ENCODE measurements at places on chromosomes 3 and 15.

GRCh38 chr3:156488767-156489166, 66.2 kb downstream of the SSR3 start:
- DNase-seq, result no peak

GRCh38 chr15:100705065-100705464, 102.7 kb downstream of the ASB7 start:
- peak; percentile 11 for DNase-seq

GRCh38 chr15:39852250-39852649, 67.8 kb downstream of the GPR176 start:
- no peak for DNase-seq

DNA sequence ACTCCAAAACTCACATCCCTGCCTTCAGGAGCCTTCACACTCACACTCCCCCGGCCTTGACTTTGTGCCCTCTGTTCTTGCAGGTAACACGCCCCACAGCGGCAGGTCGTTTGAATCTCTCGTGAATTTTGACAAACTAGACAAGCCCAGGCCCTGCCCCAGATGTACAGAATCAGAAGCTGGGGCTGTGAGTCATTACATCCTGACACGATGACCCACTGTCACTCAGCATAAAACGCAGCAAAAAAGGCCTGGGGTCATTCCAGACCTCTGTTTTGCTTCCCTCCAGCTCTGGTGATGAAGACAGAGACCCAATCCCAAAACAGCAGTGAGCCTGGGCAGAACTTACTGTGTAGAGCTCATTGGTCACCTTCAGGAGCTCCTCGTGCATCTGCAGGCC, 116.4 kb upstream of the RAD18 start:
- no peak for DNase-seq

- no peak for DNase-seq
Measured at GRCh38 chr3:52671676-52672075, 14.0 kb downstream of the PBRM1 start.

- no peak for DNase-seq
Measured at GRCh38 chr3:62416144-62416543, 42.8 kb upstream of the FEZF2 start.

DNA sequence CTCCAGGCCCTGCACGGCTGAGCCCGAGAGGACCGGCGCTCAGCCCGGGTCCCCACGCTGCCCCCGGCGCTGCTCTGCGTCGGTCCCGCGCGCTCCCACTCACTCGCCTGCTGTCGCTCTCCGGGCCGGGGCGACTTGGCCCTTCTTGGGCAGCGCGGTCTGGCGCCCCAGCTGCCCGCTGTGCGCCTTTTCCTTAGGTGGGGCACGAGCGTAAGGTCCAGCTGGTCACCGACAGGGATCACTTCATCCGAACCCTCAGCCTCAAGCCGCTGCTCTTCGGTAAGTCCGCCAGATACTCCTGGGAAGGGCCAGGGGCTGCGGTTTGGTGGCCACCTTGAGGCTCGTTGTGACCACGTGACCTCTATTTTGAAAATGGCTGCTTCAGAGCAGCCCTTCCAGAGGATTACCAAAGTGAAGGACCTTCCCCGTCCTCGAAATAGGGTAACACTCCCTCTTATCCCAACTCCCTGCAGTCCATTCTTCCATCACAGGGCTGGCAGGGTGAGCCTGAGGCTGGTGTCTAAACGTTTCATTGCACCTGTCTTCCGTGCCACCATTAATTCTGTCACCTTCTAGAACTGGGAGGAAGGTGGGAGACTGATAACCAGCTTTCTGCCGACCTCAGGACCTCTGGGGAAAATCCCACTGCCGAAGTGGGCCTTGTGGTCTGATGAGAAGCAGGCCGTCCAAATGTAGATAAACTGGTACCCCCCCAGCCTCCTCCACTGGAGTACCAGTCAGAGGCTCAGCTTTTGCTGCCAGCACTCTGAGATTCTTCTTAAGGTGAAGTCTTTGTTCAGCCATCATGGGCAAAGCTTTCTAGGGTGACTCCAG, 812 bp downstream of the P4HTM start:
- DNase-seq, result no peak

DNA sequence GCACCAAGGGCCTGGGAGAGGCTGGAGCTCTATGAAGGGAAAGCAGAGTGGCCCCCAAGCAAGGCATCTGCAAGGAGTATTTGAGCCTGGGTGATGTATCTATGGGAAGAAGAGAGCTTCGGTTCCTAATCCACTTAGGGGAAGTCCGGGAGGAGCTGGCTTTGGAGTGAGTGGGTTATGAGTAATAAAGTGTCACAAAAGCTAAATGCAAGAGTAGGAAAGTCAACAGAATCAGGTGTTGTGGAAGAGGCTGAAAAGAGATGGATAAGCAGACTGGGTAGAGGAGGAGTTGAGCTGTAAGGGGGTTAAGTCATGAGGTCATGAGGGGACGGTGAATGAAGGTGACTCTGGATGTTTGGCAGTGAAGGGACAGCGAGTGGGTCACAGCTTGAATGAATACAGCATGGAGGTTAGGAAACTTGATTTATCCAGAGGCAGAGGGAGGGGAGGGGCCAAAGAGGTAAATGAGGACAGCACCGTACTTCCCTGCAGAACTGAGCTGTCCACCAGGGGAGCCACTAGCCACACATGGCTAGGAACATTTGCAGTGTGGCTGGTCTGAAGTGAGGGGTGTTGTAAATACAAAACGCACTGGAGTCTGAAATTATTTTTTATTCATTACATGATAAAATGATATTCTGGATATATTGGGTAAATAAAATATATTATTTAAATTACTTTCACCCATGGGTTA, 83.3 kb downstream of the ADCY5 start:
- DNase-seq, result no peak

DNA sequence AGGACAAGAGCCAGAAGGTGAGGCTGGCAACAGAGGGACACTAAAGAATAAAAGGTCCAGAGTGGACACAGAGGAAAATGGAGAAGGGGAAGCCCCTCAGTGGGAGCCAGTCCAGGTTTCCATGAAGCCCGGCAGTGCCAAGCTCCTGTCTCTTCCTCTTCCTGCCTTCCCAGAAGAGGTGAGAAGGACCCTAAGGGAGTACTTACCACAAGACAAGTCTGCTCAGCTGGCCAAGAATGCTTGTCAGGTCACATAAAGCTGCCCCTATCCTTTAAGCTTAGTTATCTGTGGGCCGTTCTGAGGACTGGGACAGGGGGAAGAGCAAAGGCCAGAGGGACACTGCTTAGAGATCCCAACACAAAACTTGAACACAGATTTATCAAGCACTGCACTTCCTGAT, 100.2 kb downstream of the RYK start:
- DNase-seq, result peak; percentile 39

GRCh38 chr3:54831112-54831511, 96.7 kb downstream of the LRTM1 start:
- DNase-seq, result no peak

DNA sequence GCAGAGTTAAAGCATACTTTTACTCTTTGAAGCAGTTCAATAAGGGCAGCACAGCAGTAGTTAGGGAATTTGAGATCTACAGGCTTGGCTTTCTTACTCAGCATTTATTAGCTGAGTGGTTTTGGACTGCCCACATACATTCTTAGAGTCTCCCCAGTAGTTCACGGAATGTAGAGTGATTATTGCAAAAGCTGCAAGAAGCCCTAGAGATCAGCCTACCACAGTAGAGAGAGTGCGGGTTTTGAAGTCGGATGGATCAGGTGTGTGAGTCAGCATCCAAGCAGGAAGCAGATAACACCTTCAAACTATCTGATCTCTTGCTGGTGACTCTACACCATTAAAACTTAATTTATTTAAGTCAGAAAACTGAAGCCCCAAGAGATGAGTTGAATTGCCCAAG, 171.9 kb downstream of the SYNPR start:
- no peak for DNase-seq

Data from uterus (tissue), 4 donors.